NCI-H1930 (cell line): ENCODE measurements at places on chromosomes 3 and 15.

GRCh38 chr15:77350792-77351191, 69.1 kb downstream of the PEAK1 start:
- DNase-seq = no peak

- DNase-seq = no peak
Measured at GRCh38 chr3:140247775-140248174, 312.8 kb downstream of the CLSTN2 start.

DNA sequence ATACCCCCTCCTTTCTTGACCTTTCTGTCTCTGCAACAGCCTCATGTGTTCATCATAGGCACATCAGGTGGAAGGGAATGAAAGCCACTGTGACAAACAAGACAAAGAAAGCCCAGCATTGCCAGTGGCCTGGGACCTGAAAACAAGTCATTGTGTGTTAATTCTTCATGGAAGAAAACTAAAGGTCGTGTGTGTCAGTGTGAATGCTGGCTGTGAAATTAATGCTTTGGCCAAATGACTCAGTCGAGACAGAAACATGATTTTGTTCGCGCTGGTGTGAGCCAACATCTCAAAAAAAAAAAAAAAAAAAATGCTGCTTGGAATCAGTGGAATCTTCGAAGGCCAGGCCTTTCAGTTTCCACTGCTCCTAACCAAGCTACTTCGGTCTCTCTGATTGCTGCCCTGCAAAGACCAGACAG, 386.5 kb upstream of the PROK2 start:
- no peak for DNase-seq

- no peak for DNase-seq
Measured at GRCh38 chr3:176051766-176052165, 1145.5 kb downstream of the TBL1XR1 start.

DNA sequence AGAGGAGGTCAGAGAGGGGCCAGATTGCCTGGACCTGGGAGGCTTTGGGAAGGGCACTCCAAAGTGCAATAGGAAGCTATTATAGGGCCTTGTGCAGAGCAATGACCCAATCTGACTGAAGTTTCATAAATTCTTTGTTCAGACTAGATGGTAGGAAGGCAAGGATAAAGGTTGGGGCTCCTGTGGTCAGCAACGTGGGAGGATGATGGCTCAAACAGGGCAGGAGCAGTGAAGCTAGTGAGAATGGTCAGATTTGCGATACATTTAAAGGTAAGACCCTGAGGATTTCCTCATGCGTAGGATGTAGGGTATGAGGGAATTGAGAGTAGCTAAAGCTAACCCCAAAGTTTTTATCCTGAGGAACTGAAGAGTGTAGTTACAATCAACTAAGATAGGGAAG, 139.0 kb downstream of the USP13 start:
- DNase-seq = no peak

DNA sequence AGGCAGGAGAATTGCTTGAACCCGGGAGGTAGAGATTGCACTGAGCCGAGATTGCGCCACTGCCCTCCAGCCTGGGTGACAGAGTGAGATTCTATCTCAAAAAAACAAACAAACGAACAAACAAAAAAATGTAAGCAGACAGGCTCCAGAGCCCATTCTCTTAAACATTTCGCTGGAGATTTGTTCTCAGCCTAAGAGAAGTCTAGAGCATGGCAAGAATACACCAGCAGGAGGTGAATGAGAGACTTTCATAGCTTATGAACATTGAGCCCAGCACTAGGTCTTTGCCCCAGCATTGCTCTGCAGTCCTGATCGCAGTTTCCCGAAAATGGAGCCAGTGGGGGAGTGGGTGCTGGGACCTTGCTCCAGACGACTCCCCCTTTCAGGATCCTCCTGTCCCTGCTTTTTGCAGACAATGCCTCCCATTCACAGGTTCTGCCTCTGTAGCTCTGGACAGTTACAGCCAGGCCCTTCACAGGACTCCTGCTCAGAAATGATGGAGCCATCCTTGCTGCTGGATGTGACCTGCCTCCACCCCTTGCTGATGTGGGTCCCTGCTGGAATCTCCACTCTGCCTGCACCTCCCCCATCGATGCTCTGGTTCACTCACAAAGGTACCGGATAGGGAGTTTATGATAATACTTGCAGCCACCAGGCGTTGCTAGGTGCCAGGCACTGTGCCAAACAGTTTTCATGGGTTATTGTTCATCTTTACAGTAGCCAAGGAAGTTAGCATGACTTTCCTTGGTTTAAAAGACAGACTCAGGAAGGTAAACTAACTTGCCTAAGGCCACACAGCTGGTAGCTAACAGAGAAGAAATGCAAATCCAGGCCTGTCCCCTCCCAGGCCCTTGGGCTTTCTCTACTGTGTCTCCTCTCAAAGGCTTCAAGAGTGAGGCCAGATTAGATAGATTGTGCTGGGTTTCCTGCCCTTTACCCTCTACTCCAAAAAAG, 329.7 kb upstream of the TLE3 start:
- DNase-seq = no peak

DNA sequence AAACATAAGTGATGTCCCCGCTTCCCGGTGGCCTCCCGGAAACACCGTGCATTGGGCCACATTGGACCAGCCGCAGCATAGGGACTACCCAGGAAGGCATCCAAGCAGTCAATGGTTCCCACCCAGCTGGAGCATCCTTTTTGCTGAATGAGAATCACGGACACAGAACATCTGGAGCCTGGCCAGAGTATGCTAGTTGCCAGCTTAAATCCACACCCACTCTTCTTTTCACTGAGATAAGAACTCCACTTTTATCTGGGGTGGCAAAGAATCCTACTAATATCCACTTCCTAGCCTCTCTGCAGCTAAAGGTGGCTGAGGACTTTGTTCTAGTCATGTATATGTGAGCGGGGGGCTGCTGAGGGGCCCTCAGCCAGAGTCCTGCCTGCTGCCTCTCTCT, 95.2 kb upstream of the PLXNA1 start:
- no peak for DNase-seq

- no peak for DNase-seq
Measured at GRCh38 chr3:62600033-62600432, 226.7 kb upstream of the FEZF2 start.

DNA sequence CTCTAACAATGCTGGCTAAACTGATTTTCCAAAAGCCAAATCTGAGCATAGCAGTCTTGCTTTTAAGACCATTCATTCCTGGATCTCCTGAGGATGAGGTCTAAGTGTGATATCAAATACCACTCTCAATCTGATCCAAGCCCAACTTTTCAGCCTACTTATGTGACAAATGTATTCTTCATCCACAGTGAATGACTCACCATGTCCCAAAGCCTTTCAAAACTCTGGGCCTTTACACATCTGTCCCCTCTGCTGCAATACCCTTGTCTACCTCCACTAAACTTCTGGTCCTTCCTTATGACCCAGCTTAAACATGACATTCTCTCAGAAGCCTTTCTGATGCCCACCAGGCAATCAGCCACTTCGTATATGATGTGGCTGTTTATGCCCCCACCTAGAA, 4.6 kb downstream of the ANAPC13 start:
- DNase-seq = no peak

- no peak for DNase-seq
Measured at GRCh38 chr15:81407718-81408117, 33.7 kb upstream of the TMC3 start.

DNA sequence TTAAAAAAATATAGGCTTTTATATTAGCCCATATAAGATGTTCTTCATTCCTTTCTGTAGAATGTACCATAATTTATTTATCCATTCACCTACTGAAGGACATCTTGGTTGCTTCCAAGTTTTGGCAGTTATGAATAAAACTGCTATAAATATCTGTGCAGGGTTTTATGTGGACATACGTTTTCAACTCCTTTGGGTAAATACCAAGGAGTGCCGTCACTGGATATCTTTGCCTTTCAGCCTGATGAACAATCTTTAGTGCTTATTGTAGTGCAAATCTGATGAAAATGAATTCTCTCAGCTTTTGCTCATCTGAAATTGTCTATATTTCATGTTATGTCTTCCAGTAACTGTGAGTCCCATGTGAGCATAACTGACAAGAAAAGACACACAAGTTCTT, 26.6 kb upstream of the BLM start:
- no peak for DNase-seq

DNA sequence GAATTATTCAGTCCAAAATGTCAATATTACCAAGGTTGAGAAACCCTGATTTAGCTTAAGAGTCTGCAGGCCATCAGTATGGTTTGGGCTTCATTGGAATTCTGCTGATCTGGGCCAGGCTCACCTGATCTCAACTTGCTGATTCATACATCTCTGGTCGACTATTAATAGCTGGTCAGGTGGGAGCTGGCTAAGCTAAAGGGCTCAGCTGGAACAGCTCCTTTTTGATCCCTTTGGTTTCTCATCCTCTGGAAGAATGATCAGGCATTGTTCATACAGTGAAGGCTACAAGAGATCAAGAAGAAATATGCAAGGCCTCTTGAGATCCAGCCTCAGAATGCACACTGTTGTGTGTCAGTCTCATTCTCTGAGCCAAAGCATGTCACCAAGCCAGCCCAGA, 123.3 kb upstream of the MME start:
- no peak for DNase-seq

DNA sequence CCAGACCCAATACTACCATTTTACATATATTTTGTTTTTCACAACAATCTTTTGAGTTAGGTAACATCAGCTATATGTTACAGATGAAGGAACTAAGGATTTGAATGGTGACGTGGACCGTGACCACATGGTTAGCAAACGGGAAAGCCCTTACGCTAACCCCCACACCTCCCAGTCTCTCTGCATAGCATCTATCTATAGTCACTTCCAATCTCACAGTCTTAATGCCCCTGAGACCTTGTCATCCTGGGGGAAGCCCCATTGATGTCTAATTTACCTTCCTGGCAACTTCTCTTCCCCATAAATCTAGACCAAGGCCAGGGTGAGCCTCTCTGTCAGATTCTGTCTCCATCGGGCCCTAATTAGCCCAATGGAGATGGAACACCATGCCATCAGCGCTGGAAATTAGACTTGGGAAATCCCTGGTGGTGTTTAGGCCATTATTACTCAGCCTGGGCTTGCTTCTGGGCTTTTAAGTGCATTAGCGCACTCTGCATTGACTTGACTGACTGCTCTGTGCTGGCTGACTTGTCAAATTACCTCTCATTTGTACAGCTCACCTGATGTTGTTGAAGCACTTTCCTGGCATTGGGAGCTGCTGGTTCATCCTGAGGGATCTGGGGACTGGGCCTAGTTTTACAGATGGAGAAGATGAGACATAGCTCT, 34.0 kb upstream of the SH3GL3 start:
- DNase-seq = no peak

- no peak for DNase-seq
Measured at GRCh38 chr3:153023896-153024295, 138.1 kb upstream of the RAP2B start.

GRCh38 chr15:33830351-33830750, 137.9 kb upstream of the CHRM5 start:
- DNase-seq = no peak

GRCh38 chr15:42401544-42402454, 42.5 kb downstream of the CAPN3 start:
- DNase-seq = no peak

DNA sequence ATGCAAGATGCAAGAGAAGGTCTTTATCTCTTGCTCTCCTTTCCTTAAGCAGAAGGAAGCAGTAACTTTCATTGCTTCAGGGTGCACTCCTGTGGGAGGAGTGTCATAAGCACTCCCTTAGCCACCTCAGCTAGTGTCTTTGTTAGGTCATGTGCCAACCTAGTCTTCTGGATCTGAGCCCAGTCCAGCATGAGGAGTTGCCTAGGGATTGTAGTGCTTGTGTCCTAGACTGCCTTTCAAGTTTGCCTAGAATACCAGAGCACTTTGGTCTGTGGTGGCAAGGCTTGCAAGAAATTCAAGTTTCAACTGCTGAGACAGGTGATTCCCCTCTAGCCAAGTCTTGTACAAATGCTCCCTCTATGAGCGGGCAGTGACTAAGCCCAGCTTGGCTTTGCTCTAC, 633.6 kb downstream of the ZNF385D start:
- DNase-seq = no peak

DNA sequence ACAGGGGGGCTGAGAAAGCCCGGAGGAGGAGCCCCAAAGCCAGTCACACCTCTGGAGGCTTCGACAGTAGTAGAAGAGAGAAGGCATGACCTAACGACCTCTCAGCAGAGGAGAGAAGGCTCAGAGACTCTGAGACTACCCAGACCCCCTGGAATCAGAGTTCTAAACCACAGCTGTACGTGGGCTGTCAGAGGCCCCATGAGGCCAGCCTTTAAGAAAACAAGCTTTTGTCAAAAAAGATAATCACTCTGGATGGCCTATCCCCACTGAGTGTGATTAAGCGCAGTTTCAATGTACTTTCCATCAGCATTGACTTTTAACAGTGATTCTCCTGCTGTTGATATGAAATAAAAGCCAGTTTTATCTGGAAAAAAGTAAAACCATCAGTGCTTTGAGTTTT, 330.3 kb downstream of the CLSTN2 start:
- no peak for DNase-seq

DNA sequence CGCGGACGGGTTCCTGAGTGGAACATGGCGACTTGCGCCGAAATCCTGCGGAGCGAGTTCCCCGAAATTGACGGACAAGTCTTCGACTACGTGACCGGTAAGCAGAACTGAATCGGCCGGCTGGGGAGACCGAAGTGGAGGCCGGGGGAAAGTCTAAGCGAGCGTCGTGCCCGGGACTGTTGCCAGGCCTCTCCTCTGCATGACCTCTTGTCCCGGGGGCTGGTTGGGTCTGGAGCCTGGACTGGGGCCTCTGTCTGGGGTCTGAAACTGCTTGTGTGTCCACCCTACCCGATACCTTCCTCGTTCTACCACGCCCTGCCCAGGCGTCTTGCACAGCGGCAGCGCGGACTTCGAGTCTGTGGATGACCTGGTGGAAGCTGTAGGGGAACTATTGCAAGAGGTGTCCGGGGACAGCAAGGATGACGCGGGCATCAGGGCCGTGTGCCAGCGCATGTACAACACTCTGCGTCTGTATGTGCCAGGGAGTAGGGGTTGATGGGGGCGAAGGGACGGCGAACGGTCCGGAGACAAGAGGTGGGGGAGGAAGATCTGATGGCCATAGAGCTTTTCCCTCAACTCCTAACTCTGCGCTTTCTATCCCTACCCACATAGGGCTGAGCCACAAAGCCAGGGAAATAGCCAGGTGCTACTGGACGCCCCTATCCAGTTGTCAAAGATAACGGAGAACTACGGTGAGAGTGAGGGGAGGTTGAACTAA, at the start of gene ABCF3:
Gene ABCF3 (plus strand): TSS at position 16 of the 718 bp plus-strand sequence. CDS start 9 bp downstream, at position 25.
- no peak for DNase-seq

GRCh38 chr3:112848196-112848595, 1.5 kb upstream of the CD200R1L start:
- no peak for DNase-seq

GRCh38 chr3:46299608-46300460, 54.1 kb upstream of the CCR2 start:
- DNase-seq = no peak
